ENCODE measurements at places on chromosomes 5 and 9.

GRCh38 chr9:129609486-129610212, 11.3 kb downstream of the C9orf50 start:
- peak; percentile 50 for DNase-seq

- DNase-seq, result no peak
Measured at GRCh38 chr5:3121813-3122212, 370.3 kb upstream of the IRX2 start.

GRCh38 chr9:123062351-123063176, 29.1 kb downstream of the GPR21 start:
- no peak for DNase-seq

DNA sequence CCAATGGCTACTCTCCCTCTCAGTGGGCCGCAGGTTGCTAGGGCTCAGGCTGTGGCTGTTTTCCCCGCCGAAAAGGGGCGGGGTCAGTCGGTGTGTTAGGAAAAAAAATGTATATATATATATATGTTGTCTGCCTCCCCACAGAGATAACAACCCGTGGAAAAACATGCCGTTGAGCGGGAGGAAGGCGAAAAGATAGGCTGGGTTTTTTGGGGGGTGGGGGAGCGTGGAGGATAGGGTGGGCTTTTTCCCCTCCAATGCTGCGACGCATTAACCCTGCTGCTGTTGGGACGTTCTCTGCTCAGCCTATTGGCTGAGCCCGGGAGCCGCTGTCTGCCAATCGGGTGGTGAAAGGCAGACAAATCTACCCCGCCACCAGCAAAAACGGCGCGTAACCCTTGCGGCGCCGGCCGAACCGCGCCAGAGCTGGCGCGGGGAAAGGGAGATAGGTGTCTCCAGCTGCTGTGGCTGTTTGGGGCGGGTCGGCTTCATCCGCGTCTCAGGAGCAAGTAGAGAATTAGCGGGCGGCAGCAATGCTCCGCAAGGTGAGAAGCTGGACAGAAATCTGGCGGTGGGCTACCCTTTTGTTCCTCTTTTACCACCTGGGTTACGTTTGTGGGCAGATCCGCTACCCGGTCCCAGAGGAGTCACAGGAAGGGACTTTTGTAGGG, at the start of gene PCDHGC4:
PCDHGC4 (plus strand) TSS at position 390 of the 671 bp plus-strand sequence; CDS start at position 534, 144 bp downstream.
- no peak for DNase-seq

DNA sequence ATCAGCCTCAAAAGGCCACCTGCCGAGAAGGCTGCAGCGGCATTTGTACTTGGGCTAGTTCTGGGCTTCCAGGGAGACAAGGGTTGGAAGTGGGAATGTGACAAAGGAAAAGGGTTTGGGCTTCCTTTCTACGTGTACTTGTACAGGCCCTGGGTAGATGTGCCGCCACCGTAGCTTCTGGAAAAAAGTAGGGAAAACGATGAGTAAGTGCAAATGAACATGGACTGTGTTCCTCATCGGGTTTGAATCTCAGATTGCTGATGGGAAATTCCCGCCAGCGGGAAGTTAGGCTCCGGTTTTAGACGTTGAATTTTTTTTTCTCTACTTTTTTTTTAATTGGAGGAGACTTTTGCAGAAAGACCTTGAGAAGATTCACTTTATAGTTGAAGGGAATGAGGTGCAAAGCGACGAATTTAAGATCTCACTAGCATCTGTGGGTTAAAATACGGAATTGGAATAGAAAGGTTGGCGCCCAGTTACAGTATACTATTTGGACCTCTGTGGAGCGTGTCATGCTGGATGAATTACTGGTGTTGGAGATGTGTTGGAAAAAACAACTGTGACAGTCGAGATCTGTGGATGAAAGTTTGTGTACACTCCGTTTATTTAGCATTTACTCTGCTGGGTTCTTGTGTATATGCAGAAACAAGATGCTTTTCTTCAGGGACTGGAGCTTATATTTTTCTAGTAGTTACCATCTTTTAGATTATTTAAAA, 1.2 kb downstream of the G3BP1 start:
- DNase-seq, result peak; percentile 37

DNA sequence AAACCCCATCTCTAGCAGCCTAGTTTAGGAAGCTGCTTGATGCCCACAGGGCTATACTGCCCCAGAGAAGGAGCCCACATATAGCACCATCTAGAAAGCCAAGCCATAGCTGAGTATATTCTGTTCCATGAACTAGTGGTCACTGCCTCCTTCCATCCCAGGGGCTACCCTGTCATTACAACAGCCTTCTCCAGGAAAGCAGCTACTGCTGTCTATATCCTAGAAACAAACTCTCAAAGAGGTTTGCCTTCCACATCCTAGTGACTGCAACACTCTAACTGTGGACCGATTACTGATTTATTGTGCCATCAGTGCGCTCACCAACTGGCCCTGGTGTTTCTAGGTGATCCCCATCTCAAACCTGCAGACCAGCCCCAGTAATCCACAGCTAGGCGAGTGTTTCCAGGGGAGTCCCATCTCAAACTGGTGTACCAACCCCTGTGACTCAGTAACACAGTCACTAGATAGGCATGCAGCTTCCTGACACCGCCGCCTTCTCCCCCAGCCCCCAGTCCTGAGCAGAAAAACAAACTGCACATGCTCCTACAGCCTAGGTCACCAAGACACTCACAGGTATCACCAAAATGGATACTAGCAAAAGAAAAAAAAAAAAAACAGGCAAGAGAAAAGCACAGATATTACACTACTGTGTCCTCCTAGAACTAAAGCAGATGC, 14.8 kb downstream of the SPTLC1 start:
- peak; percentile 68 for DNase-seq

DNA sequence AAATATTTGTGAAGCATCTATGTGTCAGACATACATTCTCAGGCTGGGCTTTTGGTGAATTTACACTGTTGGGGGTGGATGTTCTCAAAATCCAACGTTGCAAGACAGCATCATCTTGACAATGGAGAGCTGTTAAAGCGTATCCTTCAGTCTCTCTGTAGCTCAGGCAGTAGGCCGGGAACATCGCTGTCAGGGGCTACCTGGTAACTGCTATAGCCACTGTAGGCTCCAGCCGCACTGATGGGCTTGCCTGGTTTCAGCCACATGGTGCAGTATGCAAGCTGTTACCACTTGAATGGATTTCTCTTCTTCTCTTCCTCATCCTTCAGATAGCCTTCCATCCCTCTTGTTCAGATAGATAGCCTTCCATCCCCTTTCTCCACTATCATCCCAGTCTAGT, 51.7 kb downstream of the DRD1 start:
- DNase-seq, result no peak

DNA sequence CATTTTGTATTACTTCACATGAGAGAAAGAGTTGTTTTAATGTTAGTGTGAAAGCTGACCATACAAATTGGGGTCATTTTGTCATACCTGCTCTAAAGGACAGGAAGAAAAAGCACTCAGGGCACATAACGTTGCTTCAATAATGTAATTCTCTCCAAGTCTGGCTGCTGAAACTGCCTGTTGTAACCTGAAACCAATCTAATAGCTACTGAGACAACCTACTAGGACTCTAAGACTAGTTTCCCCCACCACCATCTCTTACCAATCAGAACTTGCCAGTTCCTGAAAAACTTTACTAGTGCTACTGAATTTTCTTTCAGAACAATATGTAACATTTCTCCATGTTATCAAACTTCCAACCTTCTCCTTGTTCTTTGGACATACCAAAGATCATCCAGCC, 374.7 kb downstream of the PTPRD start:
- no peak for DNase-seq

- no peak for DNase-seq
Measured at GRCh38 chr5:137782055-137782454, 27.9 kb upstream of the HNRNPA0 start.

GRCh38 chr9:90942555-90942954, 140.9 kb downstream of the SYK start:
- DNase-seq, result no peak

DNA sequence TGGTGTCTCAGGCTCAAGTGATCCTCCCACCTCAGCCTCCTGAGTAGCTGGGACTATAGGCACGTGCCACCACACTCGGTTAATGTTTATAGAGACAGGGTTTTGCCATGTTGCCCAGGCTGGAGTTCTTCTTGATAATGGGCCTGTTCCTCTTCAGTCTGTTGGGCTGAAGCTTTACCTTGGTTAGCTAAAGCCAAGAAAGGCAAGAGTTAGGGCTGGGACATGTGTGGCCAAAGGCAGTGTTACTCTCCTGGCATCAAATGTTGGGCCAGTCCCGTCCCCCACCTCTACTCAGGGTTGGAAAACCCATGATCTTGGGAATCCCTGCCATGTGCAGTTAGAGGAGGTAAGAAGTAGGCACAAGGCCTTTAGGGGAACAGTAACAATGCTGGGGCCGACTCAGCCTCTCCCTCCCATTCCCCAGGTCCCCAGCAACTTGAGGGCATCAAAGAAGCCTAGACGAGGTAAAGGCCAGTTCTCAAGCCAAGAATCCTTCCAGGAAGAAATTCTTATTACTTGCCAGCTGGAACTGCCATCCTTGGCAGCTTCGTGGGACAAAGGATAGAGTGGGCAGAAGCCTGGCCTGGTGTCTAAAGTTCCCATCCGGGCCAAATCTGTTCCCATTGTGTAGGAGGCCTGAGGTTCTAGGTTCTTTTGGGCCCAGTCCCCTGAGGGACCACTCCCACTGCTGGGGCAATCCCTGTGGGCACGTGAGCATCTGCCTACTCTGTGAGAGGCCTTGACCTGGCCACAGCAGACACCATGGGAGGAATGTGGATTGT, 4.5 kb downstream of the EGR1 start:
- DNase-seq, result no peak

DNA sequence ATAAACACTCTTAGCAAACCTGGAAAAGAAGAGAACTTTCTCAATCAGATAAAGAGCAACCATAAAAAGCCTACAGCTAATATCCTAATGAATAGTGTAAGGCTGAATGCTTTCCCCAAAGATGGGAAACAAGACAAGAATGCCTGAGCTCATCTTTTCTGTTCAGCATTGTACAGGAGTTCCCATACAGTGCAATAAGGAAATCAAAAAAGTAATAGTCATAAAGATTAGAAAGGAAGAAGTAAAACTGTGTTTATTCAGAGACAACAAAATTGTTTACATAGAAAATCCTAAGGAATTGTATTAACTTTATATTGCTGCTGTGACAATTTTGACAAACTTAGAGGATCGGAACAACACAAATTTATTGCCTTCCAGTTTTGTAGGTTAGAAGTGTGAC, 330.7 kb upstream of the SLC24A2 start:
- no peak for DNase-seq

DNA sequence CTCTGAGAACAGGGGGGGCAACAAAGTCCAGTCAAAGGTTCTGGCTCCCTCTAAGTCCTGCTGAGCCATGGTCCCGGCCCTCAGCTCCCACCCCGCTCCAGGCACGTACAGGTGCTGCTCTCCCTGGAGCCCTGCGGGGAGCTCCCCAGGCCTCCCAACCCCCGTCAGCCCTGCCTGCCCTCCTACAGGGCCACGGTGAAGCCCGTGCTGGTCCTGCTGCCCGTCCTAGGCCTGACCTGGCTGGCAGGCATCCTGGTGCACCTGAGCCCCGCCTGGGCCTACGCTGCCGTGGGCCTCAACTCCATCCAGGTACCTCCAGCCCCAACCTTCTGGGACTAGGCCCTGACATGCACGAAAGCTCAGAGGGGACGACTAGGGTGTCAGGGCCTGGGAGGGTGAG, 20.1 kb downstream of the ADGRD2 start:
- DNase-seq, result no peak

DNA sequence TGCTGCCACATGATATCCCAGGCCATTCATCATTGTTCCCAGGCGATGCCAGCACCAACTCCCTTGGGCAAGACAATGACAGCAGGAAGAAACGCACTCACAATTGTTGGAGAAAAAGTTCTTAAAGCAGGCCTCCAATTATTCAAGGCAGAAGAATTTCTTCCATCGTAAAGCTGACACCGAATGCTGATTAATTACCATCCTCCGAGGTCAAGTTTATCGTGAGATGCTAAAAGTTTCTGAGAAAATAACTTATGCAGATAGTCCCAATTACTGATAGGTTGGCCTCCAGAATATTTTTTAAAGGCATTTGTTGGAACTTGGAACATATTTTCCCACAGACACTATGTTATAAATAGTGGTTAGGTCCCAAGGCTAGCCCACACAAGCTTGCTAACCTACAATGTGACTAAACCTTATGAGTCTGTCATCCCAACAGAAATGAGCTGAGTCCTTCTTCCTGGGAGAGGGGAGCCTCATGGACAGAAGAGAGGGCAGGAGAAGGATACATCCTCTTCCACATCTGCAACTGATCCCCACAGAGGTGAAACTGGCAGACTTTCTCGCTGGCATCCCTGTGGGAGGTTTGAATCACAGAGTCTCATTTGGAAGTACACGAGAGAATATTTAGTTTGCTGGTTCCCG, 202.4 kb upstream of the TBC1D2 start:
- no peak for DNase-seq

DNA sequence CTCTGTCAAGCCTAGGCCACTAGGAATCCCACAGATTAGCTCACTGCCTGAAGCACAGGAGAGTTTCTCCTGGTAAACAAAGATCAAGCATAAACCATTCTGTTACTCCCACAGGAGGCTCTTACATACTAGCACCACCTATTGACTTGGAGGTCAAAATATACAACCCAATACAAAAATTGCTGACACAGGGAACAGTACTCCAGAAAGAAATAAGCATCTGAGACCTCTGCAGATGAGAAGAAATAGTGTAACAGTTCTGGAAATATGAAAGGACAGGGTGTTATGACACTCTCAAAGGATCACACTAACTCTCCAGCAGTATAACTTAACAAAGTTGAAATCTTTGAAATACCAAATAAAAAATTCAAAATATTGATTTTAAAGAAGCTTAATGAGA, 269.6 kb upstream of the ARRDC3 start:
- no peak for DNase-seq

DNA sequence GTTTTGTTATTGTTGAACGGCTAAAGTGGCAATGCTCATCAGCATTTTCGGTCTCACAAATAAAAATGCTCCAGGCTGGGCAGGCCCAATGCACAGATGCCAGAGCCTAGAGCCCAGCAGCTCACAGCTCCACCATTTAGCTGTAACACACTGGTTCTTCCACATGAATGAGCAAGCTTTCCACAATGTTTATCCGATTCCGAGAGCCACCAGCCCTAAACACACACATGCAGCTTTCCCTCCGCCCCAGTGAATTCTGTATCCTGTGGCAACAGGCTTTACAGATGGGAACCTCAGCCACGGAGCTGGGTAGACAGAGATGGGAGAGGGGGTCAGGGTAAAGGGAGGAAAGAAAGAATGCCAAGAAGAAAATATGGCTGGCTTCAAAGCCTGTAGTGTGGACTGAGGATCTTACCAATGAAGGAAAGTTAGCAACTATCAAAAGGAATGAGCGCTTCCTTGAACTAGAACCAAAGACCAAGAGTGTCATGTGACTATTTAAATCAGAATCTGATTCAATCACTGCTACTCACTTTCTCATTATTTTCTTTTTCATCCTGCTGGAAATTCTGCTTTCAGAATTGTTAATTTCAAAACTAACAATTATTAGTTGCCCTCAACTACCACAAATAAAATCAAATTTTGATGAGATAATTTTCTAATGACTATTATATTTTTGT, 77.1 kb downstream of the MRPS27 start:
- DNase-seq, result no peak

GRCh38 chr9:2494562-2494961, 127.0 kb upstream of the VLDLR start:
- peak; percentile 86 for DNase-seq

All from fibroblast of the aortic adventitia (primary cell).